ENCODE measurements at places on chromosomes 16 and 17. TPM values are rescaled to one million over a fixed set of nuclear protein-coding genes. Genes with fewer than 3 reads are reported as not detected.
A peak's percentile ranks its signal among the peaks of the same experiment; 100 is the strongest.

The KRT33A gene
- not detected for polyA plus RNA-seq

The TMC8 gene
- polyA plus RNA-seq: not detected

The GLYR1 gene
- polyA plus RNA-seq: 46.3 TPM

DNA sequence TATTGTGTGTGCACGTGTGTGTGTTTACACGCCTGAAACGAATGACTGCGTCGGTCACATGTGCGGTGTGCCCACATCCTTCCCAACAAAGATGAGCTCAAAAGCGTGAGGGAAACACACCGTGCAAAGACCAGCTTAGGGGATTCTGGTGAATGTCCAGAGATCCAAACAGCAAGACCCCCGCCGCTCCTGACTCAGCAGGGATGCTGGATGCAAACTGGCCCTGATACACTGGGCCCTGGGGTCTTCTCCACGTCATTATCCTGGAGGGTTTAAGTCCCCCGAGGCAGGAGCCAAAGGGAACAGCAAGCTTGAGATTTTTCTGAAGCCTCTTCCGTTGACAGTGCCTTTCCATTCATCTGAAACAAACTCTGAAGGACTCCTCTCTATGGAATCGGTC is 59.2 kb downstream of the TBC1D16 start:
- no peak for DNase-seq

GRCh38 chr16:86202760-86203426 is 303.9 kb downstream of the IRF8 start:
- no peak for DNase-seq

DNA sequence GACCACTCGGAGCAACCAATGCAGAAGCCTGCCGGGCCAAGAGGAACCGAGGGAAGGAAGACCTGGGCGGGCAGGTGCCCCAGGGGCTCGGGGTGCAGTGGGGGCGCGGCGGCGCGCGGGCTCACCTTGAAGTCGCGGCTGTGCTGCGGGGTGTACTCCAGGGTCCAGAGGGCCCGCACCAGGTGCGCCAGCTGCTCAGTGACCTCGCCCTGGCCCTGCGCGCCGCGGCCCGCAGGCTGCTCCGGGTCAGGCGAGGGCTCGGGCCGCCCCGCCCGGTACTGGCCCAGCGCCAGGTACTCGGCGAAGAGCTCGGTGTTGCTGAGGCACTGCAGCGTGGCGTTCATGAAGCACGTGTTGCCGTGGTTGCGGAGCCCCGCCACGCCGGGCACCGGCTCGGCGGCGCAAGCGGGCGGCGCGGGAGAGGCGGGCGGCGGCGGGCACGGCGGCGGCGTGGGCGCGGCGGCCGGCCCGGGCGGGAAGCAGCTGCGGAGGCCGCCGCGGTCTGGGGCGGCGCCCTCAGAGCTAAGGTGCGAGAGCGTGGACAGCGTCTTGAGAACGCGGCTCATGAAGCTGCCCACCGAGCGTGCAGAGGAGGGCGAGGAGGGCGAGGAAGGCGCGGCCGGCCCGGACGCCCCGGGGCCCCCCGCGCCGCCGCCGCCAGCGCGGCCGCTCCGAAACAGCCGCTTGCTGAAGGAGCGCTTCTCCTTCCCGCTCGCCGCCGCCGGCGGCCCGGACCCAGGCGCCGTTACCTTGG is 562 bp downstream of the USP31 start:
- DNase-seq: no peak

- no peak for DNase-seq
These were observed 84.9 kb upstream of the CBX4 start for GRCh38 chr17:79923974-79924638.

- peak; percentile 77 for DNase-seq
These were observed 20.1 kb downstream of the COX11 start for GRCh38 chr17:54948380-54948779.

- DNase-seq: no peak
These were observed 4.8 kb downstream of the ZP2 start for GRCh38 chr16:21206550-21206949.

- DNase-seq: no peak
These were observed 26.8 kb downstream of the LITAFD start for GRCh38 chr16:8908810-8909468.

DNA sequence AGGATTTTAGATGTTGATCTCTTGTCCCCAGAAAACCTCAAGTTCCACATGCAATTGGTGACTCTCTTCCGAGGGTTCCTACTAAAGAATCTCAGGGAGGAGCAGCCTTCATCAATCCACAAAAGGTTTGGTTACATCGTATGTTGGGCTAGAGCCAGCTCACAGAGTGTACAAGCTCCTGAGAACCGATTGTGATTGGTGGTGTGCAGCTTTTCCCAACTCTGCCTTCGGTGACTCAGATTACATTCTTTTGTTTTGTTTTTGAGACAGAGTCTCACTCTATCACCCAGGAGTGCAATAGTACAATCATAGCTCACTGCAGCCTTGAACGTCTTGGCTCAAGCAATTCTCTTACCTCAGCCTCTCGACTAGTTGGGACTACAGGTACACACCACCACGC is 172.4 kb downstream of the PMP22 start:
- DNase-seq: no peak

- DNase-seq: no peak
These were observed 4.6 kb downstream of the SLC12A4 start for GRCh38 chr16:67963662-67964321.

GRCh38 chr16:84234321-84235241 is 5.2 kb downstream of the KCNG4 start:
- DNase-seq: no peak

DNA sequence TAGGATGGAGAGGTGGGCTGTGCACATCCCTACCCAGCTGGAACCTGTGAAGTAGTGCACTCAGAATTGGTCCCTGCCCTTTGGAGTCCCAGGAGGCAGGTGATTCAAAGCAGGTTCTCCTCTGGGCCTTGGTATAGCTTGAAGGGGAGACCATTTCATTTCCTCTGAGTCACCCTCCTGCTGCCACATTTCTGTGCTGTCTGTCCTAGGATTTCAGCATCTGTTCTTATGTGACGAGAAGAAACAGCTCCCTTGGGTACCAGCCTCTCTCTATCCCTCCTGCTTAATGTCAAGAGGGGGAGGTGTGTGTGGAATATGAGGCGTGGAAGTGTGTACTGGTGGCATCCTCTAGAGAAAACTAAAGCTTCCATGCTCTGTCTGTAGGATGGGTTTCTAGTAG is 5.0 kb upstream of the NFE2L1 start:
- DNase-seq: no peak

DNA sequence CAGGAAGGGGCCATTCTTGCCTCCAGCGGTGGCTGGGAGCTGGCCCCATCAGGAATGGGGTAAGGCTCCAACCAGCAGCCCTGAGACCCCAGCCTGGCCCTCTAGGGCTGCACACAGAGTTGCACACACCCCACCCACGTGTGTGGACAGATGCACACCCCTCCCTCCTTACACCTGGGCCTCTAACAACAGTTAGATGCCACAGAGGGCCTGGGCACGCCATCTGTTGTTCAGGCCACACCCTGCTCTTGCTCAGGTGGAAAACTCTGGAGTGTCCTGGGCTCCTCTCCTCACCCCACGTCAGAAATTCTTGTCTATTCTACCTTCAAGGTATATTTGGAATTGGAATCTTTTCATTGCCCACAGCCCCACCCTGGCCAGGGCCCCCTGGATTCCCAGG is 13.3 kb upstream of the RAI1 start:
- DNase-seq: no peak

DNA sequence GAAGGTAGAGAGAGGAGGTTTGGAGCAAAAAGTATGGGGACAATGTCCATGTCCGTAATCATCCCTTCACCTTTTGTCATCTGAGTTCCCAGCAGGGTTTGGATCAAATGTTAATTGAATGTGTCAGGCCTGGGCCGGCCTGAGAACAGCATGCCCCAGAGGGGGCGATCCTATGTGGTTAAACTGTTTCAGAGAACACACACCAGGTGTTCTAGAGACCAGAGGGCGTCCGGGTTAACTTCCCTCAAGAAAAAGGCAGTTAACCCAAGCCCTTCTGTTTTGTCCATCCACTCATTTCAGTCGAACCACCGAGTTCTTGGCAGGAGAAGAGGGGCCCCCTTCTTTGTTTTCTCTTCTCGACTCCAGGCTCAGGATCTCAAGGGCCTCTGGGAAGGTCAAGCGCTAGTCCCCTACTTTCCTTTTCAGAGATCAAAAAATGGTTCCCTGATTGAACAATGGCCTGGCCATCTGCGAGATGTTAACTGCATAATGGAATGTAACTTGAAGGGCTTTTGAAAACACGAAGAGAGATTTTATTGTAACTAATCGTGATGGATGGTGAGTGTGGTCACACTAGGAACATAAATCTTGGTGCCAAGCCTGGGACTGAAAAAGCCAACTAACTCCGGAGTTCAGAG is 142.5 kb downstream of the IRX3 start:
- no peak for DNase-seq

DNA sequence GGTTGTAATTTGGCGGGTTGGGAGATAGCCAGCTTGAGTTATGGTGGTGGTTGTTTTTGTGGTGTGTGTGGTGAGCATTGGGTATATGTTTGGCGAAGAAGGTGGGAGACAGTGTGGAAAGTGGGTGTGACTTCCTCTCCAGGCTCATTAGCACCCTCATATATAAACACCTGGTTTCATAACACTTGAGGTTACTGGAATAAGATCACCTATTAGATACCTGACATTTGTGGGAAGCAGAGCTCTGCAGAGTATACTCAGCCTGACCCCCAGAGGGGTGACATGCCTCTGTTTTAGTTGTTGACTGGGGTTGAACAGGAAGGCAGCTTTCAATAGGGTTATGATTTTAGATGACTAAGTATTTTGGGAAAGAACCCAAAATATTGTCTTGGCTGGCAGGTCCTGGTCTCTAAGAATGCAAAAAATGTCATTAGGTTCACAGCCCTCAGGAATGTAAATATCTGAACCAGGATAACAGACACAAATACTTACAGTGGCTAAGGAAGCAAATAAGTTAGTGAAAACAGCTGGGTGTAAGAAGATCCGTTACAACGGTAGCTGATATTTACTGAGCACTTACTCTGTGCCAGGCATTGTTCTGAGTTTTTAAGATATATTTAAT is 18.3 kb upstream of the EFCAB13 start:
- DNase-seq: peak; percentile 74

DNA sequence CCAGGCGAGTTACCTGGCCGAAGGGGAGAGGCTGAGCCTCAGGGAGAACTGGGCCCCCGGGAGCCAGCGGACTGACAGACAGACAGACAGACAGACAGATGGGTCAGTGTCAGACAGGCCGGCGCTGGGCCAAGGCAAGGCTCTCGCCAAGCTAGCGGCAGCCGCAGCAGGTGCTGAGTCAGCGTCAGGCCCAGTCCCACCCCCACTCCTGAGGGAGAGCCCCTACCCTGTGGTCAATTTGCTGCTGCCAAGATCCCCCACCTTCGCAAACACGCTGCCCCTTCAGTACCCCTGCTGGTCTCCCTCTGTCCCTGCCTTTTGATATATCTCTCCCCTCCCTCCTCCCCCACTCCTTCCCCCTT is 1.5 kb downstream of the FGF11 start:
- no peak for DNase-seq

DNA sequence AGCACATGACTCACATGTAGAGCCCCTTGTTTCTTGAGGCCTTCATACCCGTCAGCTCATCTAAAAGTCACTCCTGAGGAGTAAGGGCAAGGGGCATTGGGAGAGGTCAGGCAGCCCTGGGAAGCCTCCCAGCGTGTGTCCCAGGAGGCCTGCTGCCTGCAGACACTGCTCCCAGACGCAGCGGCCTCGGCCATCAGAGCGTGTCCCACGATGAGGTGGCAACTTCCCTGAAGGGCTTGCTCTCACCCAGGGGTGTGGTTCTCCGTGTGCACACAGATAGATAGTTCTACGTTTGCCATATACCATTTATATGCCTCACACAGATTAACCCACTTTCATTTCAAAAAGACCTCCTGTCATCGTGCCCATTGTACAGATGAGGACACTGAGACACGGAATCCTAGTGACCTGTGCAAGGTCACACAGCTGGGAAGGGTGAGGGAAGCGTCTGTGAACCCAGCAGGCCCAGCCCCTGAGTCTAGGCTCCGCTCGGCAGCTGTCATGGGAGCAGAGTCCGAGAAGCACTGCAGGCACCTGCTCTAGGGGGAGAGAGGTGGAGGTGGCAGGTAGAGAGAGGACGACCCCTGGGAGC is 8.3 kb downstream of the TUBB3 start:
- DNase-seq: no peak

DNA sequence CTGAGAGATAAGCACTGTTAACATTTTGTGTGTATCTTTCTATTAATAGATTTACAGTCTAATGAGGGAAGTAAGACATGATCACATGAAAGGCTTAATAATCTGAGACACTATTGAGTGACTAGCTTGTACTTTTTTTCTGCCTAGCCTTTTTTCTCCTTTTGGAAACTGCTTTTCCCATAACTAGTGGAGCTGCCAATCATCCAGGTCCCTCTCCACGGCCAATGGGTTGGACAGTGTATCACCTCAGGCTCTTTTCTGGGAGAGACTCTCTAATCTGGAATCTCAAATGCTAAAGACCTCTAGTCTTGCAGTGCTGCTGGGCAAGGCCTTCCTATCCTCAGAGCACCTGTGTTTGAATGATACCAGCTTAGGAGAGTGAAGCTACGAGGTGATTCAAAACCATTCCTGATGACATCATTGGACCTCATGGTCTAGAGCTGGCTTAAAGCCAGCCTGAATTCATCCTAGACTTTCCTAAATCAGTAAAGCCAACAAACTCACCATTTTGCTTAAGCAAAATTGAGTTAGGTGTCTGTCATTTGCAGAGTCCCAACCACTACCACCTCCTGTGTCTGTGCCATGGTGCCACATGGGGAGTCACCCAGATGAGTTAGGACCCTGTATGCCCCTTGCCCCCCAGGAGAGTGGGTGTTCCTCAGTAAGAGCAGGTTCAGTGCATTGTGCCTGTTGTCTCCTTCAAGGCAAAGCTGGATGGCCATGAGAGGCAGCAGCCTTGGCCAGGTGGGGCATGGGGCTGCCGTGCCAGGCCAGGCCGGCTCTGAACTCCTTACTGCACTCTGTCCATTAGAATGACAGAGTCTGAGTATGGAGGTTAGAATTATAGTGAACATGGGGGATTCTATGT is 62.9 kb downstream of the SPECC1 start:
- DNase-seq: no peak

GRCh38 chr17:64120159-64120810 is 9.7 kb downstream of the ERN1 start:
- DNase-seq: no peak

DNA sequence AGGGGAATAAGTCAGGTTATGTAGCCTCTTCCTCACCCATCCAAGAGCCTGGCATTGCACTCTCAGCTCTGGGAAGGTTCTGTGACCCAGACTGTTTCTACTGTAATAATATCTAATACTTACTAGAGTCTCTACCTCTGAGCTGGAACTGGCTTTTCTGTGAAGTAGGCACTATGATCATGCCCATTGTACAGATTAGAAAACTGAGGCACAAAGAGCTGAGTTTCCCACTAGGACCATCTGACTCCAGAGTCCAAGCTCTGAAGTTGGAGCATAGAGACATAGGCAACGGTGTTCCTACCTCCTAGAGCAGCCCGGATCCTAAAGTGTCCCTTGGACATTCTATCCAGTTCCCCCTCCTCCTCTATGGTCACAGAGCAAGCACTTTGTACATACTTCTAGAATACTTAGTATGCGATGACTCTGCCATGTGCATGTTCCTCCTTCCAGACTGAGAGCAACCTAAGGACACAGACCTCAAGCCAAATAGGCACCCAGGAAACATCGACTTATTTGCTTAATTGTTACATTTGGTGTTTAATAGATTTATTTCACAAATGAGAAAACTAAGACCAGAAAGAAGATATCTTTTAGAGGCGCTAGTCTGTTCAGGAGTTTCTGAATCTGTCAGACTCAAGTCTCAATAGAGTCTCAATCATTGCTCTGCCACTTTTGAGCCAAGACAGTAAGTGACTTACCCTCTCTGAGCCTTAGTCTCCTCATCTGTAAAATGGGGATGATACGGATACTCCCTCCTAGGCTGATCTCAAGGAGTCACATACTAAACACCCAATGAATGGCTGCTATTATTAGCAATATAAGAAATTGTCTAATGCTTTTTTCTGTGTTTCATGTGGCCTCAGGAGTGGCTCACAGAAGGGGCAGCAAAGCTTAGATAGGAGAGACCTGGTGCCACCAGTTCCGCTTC is 3.6 kb downstream of the CLEC19A start:
- DNase-seq: no peak
